AG04450 (cell line): ENCODE measurements at places on chromosomes 4 and X.

DNA sequence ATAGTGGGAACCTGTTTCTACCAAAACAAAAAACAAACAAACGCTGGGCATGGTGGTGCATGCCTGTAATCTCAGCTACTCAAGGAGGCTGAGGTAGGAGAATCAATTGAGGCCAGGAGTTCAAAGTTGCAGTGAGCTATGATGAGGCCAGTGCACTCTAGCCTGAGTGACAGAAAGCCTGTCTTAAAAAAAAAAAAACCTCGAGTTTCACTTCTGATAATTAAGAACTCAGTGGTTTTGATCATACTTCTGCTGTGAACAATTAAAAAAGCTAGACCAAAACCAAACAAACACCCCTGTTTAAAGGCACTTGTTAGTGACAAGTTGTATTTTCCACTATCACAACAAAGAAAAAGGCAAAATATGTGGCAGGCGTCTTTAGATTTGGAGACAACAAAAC is 15.0 kb upstream of the UBE2D3 start:
- DNase-seq, result no peak

DNA sequence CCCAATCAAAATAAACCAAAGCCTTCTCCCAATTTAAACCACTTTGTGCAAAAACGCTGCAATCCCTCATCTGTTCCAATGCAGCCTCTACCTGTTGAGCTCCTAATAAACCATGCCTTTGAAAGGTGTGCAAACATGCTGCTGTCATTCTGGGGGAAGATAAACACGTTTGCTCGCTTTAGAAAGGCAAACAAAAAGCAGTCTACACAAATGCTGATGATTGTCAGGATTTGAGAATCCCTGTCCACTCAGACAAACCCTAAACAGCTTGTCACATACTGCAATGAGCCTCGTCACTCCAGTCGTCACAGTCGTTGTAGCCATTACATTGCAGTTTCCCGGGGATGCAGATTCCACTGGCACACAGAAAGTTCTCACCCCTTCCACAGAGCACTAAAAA is 145.2 kb downstream of the CORIN start:
- no peak for DNase-seq

DNA sequence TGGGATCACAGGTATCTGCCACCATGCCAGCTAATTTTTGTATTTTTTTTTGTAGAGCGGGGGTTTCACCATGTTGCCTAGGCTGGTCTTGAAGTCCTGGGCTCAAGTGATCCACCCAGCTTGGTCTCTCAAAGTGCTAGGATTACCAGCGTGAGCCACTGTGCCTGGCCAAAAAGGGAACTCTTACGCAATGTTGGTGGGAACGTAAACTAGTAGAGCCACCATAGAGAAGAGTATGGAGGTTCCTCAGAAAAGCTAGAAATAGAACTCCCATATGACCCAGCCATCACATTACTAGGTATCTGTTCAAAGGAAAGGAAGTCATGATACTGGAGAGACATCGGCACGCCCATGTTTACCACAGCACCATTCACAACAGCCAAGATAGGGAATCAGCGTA is 85.9 kb downstream of the PRKX start:
- DNase-seq, result no peak

- no peak for DNase-seq
These were observed 1.6 kb upstream of the EFNB1 start for GRCh38 chrX:68827256-68827655.
